ENCODE measurements at places on chromosomes 7 and 10.
A peak's percentile ranks its signal among the peaks of the same experiment; 100 is the strongest.

- H3K4me1 ChIP-seq: peaks cover 34% of the 10 kb centered on the region
- H3K36me3 ChIP-seq: no peaks in the 10 kb centered on the region
- H3K4me3 ChIP-seq: no peak overlapping the region
These were observed 18.8 kb downstream of the VSIR start for GRCh38 chr10:71754562-71754961.

- H3K27ac ChIP-seq: no peak overlapping the region
- H3K4me1 ChIP-seq: no peaks in the 10 kb centered on the region
- H3K27me3 ChIP-seq: no peaks in the 10 kb centered on the region
- DNase-seq: peak; percentile 21
These were observed 8.7 kb downstream of the ABLIM1 start for GRCh38 chr10:114649217-114649903.

- H3K27ac ChIP-seq: no peak overlapping the region
- no peaks in the 10 kb centered on the region for H3K4me1 ChIP-seq
- no peak overlapping the region for H3K4me3 ChIP-seq
- no peaks in the 10 kb centered on the region for H3K27me3 ChIP-seq
These were observed 86.7 kb downstream of the MDFIC start for GRCh38 chr7:115008465-115009114.

DNA sequence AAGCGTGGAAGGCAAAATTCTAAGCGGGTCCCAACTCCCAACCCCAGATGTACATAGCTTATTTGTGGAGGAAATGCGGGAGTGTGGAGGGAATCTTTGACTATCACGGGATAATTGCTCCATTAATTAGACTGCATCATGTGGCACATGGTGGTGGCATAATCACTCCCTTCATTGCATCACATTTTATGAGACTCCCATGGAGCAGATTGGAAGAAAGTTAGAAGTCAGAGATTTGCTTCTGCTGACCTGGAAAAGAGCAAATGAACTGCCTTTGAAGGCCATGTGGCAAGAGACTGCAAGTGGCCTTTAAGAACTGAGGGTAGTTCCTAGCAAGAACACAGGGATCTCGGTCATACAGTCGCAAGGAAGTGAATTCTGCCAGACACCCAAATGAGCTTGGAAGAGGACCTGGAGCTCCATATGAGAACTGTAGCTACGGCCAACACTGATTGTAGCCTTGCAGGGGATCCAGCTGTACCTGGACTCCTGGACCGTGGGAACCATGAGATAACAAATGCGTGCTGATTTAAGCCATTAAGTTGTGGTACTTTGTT, 37.1 kb upstream of the ITGB1 start:
- H3K27me3 ChIP-seq: no peaks in the 10 kb centered on the region
- H3K4me1 ChIP-seq: peaks cover 50% of the 10 kb centered on the region
- H3K36me3 ChIP-seq: no peaks in the 10 kb centered on the region

DNA sequence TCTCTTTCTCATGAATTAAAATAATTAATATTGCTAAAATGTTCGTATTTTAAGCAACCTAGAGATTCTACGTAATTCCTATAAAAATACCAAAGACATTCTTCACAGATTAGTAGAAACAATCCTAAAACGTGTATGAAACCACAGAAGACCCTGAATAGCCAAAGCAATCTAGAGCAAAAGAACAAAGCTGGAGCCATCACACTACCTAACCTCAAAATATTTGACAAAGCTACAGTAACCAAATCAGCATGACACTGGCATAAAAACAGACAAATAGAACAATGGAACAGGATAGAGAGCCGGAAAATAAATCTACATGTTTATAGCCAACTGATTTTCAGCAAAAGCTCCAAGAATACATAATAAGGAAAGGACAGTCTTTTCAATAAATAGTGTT, 105.5 kb upstream of the PTN start:
- no peaks in the 10 kb centered on the region for H3K36me3 ChIP-seq
- H3K4me1 ChIP-seq: peaks cover 22% of the 10 kb centered on the region
- no peak overlapping the region for H3K27ac ChIP-seq
